ENCODE measurements at places on chromosomes 3 and 15.

DNA sequence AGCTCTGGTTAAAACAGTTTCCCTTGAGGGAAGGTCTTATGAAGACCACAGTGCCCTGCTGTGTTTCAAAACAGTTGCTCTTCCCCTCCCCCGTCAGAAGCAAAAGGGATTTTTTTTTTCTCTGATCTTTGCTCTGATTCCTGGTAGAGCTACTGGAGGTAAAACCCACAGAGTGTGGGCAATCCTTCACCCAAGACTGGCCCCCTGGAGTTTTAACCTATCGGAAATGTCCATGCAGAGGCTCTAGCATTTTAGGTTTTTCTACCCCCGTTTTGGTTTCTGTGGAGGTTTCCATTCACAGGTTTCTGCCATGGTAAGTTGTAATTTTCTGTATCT is 27.7 kb downstream of the GRM2 start:
- DNase-seq = no peak

DNA sequence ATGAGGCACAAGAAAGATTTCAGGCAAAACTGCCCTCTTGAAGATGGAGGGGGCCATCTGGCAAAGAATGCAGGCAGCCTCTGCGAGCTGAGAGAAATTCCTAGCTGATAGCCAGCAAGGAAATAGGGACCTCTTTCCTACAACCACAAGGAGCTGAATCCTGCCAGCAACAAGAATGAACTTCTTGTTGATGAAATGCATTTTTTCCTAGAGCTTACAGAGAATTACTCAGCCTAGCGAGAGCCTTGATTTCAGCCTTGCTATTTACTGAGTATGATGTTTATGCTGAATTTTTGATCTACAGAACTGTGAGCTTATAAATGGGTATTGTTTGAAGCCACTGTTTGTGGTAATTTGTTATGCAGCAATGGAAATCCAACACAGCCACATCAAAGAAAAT is 148.5 kb upstream of the NAALADL2 start:
- DNase-seq = peak; percentile 82

- no peak for DNase-seq
Measured at GRCh38 chr3:122559906-122560305, 4.2 kb downstream of the PARP9 start.

- DNase-seq = no peak
Measured at GRCh38 chr3:128424508-128425069, 42.1 kb downstream of the DNAJB8 start.

DNA sequence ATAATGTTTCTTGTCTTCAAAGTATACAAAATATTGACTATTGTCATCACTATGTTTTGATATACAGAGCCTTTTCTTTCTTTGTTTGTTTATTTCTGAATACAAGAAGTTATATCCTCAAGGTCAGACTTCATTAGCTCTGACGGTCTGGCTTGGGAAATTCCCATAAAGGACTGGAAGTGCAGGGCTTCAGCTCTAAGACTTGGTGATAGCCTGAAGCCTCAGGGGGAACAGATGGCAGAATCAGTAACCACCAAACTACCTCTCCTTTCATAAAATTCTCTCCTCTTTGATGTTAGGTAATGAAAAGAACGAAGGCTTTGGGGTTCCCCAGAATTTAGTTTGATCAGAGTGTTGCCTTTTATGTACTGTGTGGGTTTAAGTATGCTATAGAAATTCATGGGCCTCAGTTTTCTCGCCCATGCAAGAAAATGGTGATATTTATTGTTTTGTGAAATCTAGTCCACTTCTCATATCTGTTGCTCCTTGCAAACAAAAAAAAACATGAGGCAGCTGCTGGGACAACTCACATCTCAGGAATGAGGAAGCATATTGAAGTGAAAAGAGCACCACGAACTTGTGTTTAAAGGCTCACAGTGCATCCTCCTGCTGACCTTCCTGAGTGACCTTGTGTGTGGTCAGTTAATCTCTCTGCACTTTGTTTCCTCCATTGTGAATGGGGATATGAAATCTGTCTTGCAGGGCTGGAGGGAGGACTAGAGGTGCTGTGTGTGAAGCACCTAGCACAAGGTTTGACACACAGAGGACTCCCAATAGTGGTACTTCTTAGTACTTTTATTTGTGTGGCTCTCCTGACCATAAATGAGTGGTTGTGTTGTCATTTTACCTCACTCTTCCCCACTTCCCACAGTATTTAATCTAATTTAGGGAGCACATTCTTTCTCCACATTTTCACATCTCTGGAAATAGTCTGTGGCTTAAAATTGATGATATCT is 569.8 kb upstream of the IL12A start:
- peak; percentile 8 for DNase-seq

DNA sequence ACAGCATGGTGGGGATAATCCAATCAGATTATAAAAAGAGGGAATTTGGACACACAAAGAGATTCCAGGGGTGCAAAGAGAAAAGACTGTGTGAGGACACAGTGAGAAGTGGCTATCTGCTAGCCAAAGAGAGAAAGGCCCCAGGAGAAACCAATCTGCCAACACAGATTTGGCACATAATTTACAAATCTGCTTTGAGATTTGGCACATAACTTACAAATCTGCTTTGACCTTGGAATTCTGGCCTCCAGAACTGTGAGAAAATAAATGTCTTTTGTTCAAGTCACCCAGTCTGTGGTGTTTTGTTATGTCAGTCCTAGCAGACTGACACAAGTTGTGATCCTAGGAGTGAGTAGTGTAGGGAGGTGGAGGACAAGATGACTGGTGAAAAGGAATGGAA is 3.5 kb upstream of the TM4SF18 start:
- no peak for DNase-seq

GRCh38 chr15:69804786-69805185 is 292.9 kb downstream of the TLE3 start:
- DNase-seq = no peak
